ENCODE measurements at places on chromosomes 7 and 10.

DNA sequence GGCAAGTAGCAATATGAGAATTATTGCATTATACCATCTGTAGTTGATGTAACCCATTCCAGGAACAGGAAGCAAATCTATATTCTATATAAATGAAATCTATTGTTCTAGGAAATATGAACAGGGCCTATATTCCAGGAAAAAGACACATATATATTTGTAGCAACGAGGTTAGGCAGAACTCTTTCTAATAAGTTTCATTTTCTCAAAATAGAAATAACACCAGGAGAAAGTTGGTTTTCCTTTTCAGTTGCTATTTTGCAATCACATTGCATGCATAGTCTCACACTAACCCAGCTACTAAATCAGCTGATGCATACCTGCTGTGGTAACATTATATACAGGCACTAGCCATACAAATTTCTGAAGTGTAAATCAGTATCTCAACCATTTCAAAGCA, 6.2 kb upstream of the IFIT2 start:
- DNase-seq, result no peak

DNA sequence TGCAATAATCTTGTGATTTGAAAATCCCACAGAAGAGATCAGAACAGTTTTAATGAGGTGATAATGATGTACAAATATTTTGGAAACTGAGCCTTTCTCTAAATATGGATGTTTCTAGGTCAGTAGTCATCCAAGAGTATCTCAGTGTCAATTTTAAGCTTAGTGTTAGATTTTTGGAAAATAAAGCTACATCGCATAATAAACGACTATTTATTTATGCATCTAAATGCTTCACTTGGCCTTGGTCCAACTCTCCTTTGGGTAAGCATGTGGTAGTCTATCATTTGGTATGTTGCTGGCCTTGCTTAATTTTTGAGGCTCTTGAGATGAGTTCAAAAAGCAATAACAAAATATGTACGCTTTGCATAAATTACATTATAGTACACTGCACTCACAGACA, 5.4 kb upstream of the PPP1R9A start:
- no peak for DNase-seq

DNA sequence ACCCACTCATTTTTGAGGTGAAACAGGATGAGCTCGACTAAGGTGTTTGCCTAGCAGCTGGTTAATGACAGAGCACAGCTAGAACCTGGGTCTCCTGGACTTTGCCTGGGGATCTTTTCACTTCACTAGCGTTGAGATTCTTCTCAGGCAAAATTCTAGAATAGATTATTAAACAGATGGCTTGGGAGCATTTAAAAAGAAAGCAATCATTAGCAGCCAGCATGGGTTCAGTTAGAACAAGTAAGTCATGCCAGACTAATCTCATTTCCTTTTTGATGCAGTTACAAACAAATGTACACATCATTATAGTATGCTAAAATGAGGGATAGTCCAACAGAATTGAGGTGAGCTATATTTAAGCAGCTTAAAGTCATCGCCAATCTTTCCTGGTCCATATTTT, 291.3 kb upstream of the MYO3A start:
- DNase-seq, result no peak

- DNase-seq, result no peak
Observed at GRCh38 chr7:132352800-132353199, 223.5 kb downstream of the PLXNA4 start.

- DNase-seq, result no peak
Observed at GRCh38 chr7:38535073-38535472, 96.1 kb downstream of the AMPH start.

DNA sequence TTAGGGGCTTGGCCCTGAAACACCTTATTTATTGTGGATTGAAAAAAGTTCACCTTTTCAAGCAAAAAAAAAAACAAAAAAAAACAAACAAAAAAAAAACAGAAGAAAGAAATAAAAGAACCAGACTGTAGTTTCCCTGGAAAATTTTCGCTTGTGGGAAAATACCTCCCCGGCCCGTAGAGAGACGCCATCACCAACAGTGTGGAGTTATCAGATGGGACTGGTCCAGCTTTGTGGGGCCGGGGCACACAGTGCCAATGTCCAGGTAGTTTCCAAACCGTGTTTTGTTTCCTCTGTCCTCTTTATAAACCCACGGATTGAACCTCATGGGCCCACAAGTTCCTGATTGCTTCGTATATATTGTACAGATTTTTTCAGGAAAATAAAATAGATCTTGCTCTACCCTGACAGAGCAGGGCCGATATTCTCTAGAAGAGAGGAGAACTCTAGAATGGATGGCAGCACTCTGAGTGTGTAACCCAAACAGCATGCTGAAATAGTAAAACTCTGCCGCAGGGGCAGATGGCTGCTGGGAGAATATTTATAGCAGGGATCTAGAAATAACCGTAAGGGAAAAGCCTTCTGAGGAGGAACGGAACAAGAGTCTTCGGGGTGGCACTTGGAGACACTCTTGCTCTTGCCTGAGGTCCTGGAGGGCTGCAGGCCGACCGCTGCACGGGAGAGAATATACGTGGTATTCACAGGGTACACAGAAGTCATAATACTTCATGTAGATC, 241.0 kb downstream of the FRMD4A start:
- DNase-seq, result no peak

DNA sequence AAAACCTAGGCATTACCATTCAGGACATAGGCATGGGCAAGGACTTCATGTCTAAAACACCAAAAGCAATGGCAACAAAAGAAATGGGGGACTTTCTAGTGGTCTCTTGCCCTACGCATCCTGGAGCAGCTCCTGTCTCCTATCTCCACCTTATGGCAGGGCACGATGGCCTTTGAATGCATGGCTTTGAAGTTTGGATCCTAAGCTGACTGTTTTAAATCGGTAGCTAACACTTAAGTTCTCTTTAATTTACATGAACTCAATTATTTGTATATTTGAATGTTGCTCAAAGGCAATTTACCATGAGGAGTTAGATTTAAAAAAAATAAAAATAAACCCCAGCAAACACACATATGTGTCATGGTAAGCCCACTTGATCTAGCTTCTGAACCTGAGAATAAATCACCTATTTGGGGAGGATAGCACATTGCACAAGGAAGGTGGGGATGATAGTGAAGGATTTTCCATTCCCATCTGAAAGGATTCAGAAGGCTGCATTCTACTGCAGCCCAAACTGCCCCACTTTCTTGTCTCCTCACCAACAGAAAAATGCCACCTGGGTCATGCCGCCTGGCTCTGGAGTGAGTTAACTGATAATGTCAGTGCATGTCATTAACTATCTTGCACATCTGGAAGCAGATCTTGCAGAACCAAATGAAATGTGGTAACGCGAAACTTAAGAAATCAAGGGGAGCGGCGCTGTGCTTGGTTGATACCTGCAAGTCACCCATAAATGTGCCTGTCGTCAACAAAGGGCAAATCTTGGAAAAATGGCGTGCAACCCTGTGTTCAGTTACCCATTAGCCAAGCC, 12.4 kb downstream of the KLF6 start:
- DNase-seq, result no peak

DNA sequence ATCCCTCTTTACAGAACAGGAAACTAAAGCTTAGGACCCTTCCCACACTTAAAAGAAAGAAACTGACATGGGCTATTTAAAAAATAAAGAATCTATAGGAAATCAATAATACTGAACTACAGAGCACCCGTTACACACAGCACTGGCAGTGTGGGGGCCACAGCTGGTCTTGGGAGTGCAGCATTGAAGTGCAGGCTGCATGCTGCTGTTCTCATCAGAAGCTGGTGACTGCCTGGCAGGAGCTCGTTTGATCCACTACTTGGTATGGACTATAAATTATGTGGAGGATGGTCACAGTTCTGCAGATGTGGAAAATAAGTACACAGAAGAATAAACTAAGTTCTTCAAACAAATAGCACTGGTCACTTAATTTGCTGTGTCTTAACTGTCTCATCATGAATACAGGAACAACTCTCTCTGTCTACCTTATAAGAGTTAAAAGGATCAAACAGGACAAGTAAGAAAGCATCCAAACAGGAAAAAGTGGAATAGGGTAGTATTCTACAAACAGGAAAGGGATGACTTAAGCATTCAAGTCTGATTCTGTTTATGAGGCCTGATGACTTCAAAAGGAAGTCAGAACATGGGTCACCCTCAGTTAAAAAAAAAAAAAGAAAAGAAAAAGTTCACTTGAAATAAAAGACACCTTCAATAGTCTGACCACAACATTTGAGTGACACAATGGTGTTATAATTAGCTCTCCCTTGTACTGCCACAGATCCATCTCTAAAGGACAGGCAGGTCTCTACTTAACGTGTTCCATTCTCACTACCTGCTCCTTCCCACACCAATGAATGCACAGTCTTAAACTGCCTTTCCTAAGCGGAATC, 21.0 kb downstream of the DOCK4 start:
- DNase-seq, result no peak

GRCh38 chr10:50275650-50276235, 24.4 kb upstream of the ASAH2 start:
- DNase-seq, result no peak

GRCh38 chr10:21272643-21273399, 252.7 kb downstream of the SKIDA1 start:
- no peak for DNase-seq

DNA sequence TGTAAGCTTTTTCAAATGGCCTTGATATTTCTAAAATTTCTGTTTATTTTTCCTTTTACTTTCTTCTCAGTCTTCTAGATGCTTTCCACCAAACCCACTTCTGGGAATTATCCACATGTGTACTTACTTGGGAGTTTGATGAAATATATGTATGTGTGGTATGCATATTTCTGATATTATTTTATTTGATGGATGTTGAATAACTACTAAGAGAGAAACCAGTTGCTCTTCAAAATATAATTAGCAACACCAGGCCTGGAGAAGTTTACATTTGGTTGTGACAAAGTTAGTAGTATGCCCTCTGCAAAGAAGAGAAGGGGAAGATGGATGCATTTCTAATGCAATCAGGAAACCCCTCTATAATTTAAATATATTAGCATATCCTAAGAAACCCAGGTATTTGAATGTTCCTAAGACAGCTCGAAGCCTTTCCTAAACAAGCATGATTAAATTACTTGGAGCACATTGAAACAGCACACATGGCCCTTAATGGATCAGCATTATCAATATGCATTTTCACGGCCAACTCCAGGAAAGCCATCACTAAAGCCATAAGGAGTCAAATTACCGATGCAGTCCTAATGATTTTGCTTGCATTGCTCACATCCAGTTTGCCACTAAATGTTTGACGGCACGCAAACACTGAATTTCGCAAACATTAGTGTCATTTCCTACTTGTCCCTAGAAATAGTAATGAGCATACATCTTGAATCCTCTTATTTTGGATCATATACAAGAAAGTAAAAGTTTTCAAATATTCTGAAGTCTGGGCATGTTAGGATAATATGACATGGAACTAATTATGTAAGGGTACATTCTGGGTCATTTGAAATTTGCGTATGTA, 393.8 kb downstream of the EXOC4 start:
- no peak for DNase-seq

GRCh38 chr7:2203766-2204300, 28.9 kb downstream of the MAD1L1 start:
- no peak for DNase-seq

DNA sequence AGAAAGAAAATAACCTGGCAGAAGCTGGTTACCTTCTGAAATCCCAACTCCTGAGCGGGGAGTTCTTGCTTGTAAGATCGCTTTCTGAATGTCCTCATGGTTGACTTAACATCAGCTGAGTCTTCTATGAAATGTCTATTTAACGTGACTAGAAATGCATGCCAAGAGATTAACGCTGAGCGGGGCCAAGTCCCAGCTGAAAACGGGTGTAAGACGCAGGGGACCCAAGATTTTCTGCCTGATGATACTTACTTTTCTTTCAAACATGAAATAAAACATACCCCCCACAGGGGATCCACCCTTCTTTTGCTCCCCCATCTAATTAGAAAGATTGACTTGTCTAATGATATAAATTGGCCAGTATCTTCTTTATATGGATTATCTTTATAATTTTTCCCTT, 14.9 kb downstream of the OR9A2 start:
- no peak for DNase-seq

DNA sequence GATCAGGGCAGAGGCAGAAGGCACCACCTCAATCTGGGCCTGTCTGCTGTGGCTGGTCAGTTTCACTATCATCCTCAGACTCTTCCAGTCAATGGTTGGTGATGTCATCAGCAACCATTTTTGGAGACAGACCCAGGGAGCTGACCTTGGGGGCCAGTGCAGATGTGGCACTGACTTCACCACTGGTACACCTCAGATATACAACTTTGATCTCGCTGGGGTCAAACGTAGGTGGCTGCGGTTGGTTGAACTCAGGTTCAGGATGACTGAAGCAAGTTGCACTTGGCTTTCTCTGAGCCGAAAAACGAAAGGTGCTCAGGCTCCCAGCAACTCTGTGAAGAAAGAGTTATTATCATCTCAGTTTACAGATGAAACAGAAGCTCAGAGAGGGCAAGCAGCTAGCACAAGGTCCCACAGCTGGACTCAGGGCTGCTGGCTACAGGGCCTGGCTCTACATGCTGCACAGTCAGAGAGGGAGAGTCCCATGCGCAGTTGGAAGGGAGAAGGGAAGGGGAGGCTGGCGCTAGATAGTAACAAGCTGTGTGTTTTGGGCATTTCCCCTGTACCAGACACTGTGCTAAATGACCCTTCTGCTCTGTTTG, 27.2 kb downstream of the ANKRD16 start:
- DNase-seq, result no peak

GRCh38 chr7:699476-700170, 26.9 kb upstream of the DNAAF5 start:
- DNase-seq, result no peak

- no peak for DNase-seq
Observed at GRCh38 chr10:101123815-101124617, 7.1 kb upstream of the TLX1 start.

GRCh38 chr10:71998119-71998839, 34.1 kb downstream of the CHST3 start:
- peak; percentile 47 for DNase-seq

GRCh38 chr7:140645166-140645900, 4.7 kb upstream of the DENND2A start:
- no peak for DNase-seq

- no peak for DNase-seq
Observed at GRCh38 chr10:34107626-34108516, 707.2 kb downstream of the PARD3 start.

- DNase-seq, result no peak
Observed at GRCh38 chr10:103895411-103896186, 22.4 kb downstream of the STN1 start.

- peak; percentile 68 for DNase-seq
Observed at GRCh38 chr7:37031571-37032257, 307.4 kb upstream of the AOAH start.

GRCh38 chr10:13816195-13816925, 229.6 kb downstream of the PRPF18 start:
- DNase-seq, result peak; percentile 25

DNA sequence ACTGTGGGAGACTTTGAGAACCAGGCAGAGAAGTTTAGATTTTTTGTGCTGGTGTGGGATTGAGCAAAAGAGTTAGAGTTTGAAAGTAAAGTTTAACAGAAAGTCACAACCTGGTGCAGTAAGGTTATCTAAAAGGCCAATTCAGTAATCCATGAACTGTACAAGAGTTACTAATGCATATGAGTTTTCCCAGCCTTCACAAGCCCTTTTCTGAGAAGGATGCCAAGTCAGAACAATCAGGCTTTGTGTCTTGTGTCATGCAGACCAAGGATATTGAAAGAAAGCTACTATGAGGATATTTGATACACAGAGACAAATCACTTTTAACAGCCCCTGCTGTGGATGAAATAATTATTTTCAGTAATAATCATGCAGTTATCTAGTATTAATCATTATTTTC, 68.8 kb upstream of the MYO3A start:
- no peak for DNase-seq

Measured in uterus (tissue), 4 donors.